ENCODE measurements at places on chromosomes 5 and 9.
A peak's percentile ranks its signal among the peaks of the same experiment; 100 is the strongest.

GRCh38 chr9:6620796-6621195 lies 24.7 kb downstream of the GLDC start:
- no peak for DNase-seq

DNA sequence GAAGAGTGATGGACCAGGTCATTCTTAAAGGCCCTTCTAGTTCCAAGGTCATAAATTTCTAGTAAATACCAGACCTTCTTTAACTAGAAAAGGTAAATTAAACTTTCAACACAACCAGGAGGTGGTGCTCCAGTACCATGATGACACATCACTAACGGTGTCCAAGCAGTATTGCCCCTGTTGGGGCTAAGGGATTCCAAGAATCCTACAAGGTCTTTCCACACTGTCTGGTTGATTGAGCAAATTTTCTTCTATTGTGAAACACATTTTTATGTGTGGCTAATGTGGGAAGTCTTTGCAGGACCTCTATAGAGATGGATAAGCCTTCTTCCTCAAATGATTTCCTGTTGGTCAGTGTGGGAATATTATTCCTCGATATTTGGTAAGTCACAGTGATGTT lies 459.6 kb upstream of the PAPPA start:
- DNase-seq: peak; percentile 86

- DNase-seq: no peak
Observed at GRCh38 chr5:39785410-39785809, 360.6 kb upstream of the DAB2 start.

DNA sequence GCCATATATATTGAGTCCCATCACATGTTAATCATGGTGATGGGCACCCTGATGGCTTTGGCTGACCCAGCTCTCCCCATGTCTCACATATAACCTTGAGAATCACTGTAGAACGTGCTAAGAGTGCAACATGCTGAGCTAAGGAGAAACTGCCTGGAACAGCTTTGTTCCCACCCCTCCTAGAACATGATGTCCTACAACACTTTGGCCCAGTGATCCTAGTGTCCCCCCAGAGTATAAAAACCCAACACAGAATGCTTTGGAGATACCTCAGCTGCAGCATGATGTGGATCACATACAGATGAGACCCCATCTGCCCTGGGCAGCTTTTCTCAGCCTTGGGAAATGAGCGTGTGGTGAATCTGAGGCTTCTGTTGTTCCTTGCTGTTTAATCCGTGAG lies 343.5 kb downstream of the NFIB start:
- no peak for DNase-seq

GRCh38 chr9:134454476-134454857 lies 128.2 kb downstream of the RXRA start:
- no peak for DNase-seq

GRCh38 chr9:31916591-31917241 lies 467.7 kb upstream of the ACO1 start:
- no peak for DNase-seq

DNA sequence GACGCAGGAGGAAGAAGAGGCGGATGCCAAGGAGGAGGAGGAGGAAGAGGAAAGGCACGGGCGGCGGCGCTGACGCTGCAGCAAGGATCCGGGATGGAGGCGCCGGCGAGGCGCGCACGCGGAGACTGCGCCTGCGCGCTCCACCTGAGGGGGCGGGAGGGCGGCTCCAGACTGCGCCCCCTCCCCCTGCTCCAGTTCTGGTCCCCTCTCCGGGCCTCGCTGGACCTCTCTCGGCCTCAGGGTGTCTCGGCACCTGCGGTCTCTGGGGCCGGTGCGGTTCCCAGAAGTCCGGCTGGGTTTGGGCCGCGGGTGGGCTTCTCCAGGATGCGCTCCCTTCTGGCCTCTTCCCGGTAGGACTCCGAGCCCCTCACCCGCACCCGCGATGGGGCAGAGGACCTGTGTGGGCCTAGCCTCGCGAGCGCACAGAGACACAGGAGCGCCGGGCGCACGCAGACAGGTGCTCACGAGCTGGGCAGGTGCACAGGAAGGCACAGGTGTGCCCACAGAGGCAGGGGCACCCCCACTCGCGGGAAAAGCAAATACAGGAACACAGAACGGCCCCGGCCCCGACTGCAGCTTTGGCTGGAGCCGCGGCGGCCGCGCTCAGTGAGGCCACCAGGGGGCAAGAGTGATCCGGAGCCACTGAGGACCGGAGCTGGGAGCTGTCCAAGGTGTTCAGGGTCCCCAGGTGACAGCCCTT lies at the start of gene NPDC1:
Gene NPDC1, minus strand, starts transcription at position 90 of the 700 bp plus-strand sequence. CDS start 188 bp downstream, outside the sequence.
- no peak for DNase-seq

DNA sequence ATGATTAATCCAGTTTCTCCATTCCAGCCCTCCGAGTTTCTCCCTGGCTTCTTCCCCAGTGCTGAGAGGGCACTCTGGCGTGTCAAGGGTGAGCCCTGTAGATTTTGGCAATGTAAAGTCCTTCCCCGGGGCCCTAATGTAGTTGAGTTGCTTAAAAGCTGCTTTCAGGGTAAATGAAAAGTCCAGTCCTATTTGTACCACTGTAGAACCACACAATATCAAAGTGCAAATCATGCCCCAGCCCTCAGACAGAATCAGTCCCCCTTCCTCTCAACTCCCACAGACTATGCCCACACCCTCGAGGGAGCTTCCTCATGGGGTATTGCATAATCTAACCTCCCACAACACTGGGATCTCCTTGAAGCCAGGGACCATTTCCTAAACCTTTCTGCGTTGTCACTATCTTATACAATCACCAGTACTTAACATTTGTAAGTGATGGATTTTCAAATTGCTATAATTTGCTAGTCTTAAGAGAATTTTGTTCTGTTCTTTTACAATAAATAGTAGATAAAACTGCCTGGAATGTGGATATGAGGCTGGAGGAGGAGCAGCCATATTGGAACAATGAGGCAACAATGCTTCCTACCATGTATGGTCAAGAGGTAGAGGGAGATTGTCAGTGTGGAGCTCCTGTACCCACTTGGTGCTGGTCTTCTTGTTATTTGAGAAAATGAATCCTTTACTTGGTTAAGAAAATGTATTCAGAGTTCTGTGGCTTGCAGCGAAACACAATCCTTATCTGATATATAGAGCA lies 34.4 kb downstream of the ZNF366 start:
- DNase-seq: no peak
